ENCODE measurements at places on chromosomes 1 and 21.
A peak's percentile ranks its signal among the peaks of the same experiment; 100 is the strongest.

DNA sequence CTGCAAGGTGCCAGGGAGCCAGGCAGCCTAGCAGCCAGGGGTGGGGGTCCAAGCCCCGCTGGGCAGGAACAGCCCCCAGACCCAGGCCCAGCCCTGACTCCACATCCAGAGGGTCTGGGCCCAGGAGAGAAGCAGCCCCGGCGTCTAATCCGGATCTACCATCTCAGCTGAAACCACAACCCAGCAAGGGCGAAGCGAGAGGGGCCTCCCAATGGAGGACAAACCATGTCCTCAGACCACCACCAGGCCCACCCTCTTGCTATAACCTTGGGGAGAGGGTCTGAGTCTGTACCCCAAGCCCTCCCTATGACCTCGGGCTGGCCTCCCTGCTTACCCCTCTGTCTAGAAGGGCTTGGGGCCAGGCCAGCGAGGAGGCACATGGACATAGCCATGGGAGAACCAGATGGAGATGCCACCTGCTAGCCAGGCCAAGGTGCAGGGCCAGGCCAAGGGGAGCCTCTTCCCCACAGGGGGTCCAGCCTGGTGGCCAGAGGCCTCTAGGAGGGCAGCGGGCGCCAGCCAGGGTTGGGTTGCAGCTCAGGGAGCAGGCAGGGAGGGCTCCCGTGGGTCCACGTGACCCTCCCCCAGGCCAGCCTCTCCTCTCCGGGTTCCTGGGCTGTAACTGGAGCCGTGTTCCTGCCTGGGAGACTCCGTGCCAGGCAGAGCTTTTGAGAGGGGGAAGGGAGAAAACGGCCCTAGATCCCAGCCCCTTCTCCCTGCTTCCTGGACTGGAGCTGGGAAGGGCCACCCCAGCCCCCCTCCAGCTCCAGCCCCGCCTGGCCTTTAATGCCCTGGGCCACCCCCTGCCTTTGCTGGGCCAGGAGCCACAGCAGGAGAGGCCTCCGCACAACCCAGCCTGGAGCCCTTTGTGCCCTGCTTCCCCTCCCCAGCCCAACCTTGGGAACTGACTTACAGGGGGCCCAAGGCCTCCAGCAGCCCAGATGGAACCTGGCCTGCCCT lies 2.5 kb downstream of the WNT9A start:
- no peak for DNase-seq

DNA sequence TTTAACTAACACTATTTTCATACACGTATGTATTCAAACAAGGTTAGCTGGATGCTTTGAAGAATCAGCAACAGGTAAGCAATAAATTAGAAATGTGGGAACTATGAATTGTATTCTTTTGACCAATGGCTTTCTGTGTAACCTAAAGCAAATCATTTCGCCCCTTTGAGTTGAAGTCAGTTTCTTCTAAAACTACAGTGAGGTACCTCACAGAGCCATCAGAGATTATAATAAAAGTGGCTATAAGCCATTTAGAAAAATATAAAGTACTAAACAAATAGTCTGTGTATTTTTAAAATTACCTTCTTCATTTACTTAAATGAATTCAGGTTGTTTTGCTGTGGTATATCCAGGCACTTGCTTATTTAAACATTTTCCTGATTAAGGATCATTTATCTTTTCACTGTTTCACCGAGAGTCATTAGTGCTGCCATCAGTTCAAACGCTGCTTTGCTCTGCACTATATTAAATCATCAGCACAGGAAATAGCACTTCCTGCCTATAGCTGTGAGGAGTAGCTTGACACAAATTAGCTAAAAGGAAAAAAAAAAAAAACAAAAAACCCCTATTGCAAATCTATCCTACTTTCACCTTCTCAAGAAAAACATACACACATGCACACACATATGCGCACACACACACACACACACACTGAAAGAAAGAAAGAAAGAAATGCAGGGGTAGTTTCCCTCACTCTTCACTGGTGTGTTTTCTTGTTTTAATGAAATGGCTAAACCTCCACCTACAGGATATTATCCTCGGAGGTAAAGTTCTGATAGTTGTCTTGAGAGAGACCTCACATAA lies 39.8 kb upstream of the C1orf105 start:
- DNase-seq = no peak

DNA sequence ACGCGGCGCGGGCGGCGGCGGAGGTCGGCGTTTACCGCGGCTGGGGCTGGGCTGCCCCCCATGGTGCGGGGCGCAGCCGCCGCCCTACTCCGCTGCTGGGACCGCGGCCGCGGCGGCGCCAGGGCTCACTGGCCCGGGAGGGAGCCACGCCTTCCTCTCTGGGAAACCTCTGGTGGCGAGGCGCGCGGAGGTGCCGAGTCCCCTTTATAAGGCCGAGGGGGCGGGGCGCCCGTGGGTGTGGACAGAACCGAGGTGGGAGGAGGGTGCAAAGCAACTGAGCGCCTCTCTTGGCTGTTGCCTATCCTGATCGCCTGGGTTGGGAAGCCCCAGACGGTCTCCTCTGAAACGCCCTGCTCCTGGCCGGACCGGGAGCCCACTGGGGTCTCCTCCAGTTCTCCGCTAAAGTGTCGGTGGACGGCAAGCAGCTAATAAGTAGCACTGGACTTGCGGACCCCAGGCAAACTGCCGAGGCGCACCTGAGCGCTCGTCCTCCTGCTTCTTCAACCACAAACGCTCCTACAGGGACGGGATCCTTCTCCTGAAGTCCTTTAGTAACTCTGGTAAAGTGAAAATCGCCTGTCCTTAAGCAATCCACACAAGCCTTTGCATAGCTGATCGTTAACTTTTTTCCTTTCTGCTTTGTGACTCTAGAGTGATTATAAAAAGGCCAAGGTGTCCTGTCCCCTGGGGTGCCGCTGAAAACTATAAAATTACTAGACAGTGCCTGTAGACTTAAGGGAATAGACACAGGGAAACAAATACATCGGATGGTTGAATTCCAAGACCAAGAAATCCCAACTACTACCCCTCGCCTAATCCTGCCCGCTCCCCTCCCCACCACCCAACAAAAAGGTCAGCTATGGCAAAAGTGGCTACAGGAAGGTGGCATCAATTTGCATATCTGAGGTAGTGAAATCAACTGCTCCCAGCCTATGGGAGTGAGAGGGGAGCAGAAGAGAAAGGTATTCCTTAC lies at the start of gene PTGER3:
TSS of gene PTGER3 (minus strand) at position 182 of the 973 bp plus-strand sequence. CDS start 239 bp downstream, outside the sequence.
- peak; percentile 16 for DNase-seq

DNA sequence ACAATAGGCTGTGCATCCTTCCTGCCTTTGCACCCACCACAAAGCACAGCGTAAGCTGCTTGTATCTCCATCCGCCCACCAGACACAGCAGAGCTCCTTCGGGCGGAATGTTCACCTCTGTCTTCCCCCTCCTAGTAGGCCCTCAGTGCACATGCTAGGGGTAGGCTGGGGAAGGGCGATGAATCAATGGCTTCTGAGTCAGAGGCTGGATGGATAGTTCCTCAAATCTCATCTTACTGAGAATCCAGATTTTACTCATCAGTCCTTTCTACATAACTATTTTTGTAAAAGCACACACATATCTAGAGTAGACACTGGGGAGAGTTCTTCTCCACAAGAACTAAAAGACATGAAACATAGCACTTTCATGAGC lies 73.8 kb downstream of the BCAR3 start:
- DNase-seq = peak; percentile 54

- DNase-seq = no peak
Measured at GRCh38 chr1:176857632-176858031, 306.9 kb downstream of the ASTN1 start.

DNA sequence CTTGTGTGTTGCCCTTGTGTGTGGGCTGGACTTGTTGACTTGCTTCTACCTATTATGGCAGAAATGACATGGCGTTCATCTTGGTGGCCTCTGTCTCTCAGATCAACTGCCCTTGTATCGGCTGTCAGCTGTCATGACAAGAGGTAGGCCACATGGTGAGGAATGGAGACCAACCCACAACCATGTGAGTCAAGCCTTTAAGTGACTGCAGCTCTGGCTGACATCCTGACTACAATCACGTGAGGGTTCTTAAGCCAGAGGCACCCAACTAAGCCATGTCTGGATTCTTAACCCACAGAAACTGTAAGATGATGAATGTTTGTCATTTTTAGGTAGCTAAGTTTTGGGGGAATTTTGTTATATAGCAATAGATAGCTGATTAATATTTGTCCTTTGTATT lies 82.1 kb downstream of the KCND3 start:
- no peak for DNase-seq

GRCh38 chr1:151585622-151586021 lies 26.2 kb upstream of the SNX27 start:
- peak; percentile 89 for DNase-seq

DNA sequence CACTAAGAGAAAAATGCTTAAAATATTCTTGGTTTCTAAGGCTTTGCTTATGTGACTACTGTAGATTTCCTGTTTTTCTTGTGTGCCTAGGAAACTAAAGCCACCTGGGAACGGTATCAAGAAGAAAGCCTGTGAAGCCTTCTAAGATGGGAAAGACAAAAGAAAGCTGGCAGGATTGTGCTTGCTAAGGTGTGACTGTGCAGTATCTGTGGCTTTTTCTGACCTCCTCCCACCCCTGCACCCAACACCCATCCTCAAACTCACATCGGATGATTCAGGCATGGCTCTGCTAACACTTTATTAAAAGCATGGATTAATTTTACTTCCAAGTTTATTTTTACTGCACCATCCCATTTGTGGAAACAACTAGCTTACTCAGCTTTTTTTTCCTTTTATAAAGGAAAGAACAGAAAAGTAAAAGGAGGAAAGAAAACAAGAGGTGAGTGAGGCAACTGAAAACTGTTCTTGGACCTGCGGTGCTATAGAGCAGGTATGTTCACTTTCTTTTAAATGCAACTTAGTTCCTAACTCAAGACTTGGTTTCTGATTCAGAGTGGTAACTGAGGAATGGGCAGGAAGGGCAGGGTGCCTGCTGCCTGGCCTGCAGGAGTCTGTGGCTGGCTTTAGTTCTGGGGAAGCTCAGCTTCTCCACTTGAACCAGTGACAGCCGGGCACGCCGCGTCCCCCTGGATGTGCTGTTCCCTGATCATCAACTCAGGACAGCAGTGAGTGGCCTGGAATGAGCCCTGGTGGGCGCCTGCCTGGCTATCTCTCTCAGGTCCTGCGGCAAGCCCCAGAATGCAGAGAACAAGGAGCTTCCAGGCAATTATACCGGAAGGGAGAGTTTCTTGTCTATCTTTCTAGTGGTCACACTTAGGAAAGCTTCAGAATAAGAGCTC lies at the start of gene GBP6:
TSS of gene GBP6 (plus strand) at position 422 of the 899 bp plus-strand sequence. CDS start 4,493 bp downstream, outside the sequence.
- no peak for DNase-seq

GRCh38 chr21:22764222-22764621 lies 1766.0 kb downstream of the NCAM2 start:
- DNase-seq = no peak

DNA sequence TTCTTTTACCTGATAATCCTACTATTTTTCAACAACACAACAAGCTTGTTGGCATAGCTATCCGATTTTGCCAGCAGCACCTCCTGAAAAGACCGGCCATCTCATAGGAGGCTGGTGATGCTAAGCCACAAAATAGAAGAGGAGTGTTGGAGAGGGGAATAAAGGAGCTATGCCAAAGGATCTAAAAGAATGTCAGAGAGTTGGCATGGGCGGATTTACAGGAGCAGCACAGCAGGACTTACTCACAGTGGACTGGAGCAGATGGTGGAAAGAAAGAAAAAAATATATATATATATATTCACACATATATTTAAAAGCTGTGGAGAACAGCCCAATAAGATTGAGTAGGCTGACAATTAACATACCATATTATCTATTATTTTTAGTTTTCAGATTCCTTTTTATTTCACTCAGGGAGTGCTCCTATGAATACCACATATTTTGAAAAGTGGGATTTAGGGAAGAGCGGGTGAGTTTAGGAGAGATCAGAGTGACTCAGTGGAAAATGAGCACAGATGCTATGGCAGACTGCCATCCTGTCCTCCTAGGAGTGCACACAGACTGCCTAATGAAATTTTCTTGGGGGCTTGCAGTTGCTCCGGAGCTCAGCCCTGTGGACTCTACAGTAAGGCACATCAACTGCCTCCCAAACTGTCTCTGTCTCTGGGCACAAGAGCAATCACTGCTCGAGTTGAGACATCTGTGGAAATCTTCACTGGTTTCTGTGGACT lies 394.4 kb upstream of the CHRM3 start:
- peak; percentile 76 for DNase-seq

GRCh38 chr1:9654834-9655723 lies 3.5 kb downstream of the PIK3CD start:
- no peak for DNase-seq

DNA sequence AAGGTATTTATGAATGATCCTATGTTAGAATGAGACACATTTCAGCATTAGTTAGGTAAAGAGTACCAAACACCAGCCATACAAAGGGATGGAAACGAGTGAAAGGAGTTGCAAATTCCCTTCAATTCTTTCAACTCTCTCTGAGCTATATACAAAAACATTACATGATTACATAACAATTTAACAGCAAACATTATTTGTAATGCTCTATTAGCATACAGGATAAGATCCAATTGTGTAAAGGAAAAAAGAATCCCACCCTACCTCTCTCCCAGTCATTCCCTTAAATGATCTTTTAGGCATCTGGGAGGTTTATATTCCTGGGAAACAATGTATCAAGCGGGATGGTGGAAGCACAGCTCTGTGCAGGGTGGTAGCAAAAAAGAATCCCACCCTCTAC lies 117.9 kb downstream of the RHOU start:
- no peak for DNase-seq

DNA sequence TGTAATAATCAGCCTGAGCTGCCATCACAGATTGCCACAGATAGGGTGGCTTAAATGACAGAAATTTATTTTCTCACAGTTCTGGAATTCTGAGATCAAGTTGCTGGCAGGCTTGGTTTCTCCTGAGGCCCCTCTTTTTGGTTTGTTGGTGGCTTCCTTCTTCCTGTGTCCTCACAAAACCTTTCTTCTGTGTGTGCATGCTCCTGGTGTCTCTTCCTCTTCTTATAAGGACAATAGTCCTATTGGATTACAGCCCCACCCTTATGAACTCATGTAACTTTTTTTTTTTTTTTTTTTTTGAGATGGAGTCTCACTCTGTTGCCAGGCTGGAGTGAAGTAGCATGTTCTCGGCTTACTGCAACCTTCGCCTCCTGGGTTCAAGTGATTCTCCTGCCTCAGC lies 41.0 kb upstream of the F3 start:
- DNase-seq = no peak

- DNase-seq = no peak
Measured at GRCh38 chr1:158176399-158176798, 4.3 kb upstream of the CD1D start.

DNA sequence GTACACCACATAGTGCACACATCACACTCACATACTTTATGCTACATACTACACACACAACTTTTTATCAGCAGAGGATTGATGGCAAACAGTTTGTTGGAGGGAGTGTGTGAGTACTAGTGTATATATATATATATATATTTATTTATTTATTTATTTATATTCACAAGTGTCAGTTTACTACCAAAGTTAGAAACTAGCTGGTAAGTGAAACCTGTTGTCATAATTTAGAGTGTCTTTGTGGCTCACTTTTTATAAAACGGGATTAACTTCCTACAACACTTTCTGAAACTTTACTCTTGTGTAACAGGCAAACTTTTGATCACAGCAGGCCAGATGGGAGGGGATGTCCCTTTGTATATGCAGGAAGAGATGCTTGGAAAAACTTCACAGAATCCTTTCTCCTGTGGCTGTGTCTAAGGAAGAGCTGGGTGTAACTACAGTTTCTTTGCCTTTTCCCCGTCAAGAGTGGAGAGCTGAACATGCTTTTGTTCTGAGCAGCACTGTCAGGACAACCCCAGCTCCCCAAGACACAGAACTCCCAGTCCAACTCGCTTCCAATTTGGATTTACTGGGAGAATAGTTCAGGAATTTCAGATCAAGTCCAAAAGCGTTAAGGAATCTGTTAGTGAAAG lies 1.9 kb upstream of the SAMD13 start:
- no peak for DNase-seq

Measured in LHCN-M2 (cell line).